ENCODE measurements at places on chromosomes 7 and 10. TPM values are rescaled to one million over a fixed set of nuclear protein-coding genes. Genes with fewer than 3 reads are reported as not detected.

- no peak for DNase-seq
Observed at GRCh38 chr10:49029666-49030065, 85.7 kb downstream of the VSTM4 start.

GRCh38 chr7:70044064-70044463 lies 445.8 kb downstream of the AUTS2 start:
- DNase-seq = no peak

The OR6B1 gene
- not detected for total RNA-seq

GRCh38 chr7:28999427-28999826 lies 41.3 kb upstream of the TRIL start:
- DNase-seq = no peak

DNA sequence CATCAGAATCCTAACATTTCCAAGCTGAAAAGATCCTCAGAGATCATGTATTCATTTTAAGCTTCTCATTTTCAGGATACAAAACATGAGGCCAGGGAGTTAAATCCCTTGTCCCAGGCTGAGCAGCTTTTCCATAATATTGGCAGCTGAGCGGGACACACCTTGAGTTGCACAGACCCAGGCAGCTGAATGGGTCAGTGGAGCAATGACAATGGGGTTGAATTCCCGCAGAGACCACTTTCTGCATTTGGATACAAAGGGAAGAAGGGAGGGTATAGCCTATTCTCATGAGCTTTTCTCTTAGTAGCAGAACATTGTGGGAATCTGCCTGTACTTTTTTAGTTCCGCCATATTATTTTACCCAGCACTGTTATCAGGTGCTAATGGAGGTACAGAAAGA lies 49.5 kb downstream of the PRR15 start:
- no peak for DNase-seq

DNA sequence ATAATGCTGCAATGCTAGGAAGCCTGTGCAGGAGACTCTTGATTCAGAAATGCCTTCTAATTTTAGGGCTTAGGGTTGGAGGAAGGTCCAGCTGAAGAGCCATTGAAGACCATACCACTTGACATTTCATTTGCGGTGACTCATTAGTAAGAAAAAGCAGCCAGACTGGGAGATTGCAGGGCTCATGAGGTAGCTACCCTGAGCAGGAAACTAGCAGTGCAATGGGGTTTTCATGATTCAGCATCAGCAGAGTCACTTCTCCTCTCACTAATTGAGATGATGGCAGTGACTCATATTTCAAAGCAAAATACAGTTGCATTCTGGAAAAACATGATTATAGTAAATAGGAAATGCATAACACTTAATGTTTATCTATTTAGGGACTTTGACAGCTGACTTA lies 434.1 kb downstream of the DNAJB9 start:
- DNase-seq = no peak

DNA sequence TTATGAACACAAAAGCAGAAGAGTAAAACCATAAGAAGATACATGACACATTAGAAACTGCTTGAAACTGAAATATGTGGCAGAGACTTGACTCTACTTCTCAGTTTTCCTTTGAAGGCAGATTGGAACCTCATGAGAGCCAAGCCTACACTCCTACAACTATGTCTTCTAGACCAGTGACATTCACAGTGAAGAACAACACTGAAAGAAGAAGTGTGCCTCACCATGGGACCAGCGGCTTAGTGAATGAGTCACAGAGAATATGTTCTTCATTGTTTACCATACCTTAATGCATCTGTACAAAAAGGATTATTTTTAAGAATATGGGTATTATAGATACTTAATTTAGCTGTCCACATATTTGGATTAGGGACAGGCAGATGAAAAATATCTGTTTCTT lies 248.3 kb downstream of the CDC14C start:
- DNase-seq = no peak

The EVX1 gene
- total RNA-seq = not detected

DNA sequence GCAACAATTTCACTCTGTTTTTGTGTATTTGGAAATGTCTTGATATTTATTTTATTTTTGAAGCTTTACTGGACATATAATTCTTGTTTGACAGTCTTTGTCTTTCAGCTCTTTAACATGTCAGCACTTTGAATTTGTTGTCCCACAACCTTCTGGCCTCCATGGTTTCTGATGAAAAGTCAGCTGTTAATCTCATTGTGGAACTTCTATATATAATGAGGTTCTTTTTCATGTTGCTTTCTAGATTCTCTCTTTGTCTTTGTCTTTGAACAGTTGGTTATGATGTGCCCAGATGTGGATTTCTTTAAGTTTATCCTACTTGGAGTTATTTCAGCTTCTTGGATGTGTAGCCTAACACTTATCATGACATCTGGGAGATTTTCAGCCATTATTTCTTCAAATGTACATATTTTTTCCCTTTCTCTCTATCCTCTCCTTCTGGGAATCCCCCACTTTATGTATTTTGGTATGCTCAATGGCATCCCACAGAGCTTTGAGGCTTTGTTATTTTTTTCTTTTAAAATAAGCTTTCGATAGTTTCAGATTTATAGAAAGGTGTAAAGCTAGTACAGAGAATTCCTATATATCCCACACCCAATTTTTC lies 9.5 kb upstream of the LMTK2 start:
- DNase-seq = no peak

GRCh38 chr10:94213980-94214379 lies 148.8 kb downstream of the NOC3L start:
- no peak for DNase-seq

GRCh38 chr10:71547876-71548846 lies 151.4 kb downstream of the CDH23 start:
- DNase-seq = no peak

DNA sequence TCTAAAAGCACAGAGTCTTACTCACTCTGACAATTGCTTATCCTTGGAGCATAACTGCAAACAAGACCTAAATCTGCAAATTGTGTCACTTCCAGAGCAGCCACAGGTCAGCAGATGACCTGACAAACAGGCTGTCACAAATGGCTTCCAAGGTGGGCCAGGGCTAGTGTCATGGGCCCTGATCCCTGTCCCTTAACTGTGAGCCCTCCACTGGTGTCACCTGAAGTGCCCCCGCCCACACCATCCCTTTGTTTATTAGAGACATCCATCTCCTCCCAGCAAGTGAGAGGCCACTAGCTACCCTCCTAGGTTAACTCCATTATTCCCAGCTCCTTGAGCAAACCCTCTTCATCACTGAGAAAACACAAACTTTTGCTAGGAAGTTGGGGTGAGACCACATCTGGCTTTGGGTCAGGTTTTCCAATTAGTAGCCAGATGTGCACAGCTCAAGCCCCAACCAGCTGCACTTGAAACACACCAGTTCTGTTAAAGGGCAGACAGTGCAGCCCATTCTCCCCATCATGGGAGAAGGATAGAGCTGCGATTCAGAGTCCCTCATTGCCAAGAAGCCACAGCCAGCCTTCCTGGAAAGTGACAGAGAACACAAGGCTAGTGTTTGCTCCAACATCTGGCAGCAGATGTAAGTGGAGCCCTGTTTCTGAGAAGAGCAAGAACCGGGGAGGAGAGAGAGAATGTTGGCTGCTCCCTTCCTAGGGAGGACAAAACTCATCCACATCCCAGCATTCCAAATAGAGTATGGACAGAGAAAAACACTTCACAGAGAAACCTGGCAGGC lies 75.7 kb upstream of the NANOS1 start:
- no peak for DNase-seq

- no peak for DNase-seq
Observed at GRCh38 chr7:127838816-127839415, 186.9 kb downstream of the SND1 start.

- no peak for DNase-seq
Observed at GRCh38 chr7:139924461-139924860, 95.4 kb downstream of the TBXAS1 start.

The ATG9B gene
- not detected for total RNA-seq

DNA sequence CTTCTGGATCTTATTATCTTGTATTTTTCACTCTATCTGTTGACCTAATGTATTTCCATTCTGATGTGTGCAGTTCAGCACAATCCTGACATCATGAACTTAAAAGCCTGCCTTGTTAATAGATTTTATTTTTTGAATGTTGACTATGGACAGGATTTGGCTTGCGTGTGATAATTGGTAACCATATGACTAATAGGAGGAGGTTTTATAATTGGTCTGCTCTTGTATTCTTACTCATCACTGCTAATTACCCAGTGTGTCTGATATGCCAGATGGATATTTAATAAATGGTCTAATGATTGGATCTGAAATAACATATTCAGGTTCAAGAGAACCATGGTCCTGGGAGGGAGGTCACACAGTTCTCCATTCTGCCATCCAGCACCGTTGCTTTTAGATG lies 45.9 kb downstream of the MTURN start:
- no peak for DNase-seq

- DNase-seq = peak; percentile 79
Observed at GRCh38 chr7:138338361-138338760, 121.7 kb upstream of the TRIM24 start.

DNA sequence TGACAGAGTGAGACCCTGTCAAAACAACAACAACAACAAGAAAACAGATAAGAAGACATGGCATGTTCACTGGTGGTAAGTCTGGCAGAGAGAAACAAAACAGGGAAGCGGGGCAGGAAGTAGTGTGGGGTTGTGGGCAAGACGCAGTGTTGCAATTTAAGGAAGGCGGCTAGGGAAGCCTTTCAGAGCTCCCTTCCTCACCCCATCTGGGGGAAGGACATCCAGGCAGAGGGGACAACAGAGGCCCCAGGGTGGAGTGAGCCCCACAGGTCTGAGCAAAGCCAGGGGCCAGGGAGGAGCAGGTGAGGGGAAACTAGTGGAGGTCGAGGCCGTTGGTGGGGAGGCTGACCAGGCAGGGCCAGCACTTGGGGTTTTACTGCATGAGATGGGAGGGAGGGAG lies 16.8 kb downstream of the LAT2 start:
- DNase-seq = no peak

The NEUROD6 gene
- not detected for total RNA-seq

DNA sequence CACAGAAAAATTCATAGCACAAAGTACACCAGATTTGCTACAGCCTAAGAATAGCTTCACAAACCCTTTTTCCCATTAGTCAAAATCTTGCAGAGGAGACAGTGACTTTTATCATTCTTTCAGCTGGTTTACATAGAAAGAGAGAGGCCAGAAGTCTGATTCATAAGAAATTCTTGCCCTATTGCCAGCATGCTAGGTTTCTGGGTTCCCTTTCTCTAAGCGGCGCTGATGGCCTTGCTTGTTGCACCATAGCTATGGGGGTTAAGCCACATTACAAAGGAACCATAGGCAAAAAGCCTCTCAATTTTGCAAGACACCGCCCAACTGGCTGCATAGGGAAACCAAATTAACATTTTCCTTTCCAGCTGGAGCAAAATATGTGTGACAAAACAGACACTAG lies 87.4 kb downstream of the ZNF467 start:
- DNase-seq = peak; percentile 43

DNA sequence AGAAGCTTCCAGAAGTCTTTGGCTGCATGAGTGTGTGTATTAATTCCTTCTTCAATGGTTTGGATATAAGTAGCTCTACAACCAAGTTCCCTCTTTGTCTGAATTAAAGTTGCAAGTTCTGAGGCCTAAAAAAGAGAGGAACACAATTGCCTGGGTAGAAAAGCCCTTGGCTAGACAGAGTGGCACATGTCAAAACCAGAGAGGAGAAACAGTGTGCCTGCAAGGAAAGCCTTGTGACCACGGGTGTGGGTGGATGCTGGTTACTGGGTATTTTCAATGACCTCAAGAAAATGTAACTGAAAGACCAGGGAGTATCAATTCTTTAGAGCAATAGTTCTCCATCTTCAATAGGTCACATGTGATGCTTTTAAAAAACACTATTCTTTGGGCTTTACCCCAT lies 148.3 kb downstream of the SVIL start:
- DNase-seq = no peak

DNA sequence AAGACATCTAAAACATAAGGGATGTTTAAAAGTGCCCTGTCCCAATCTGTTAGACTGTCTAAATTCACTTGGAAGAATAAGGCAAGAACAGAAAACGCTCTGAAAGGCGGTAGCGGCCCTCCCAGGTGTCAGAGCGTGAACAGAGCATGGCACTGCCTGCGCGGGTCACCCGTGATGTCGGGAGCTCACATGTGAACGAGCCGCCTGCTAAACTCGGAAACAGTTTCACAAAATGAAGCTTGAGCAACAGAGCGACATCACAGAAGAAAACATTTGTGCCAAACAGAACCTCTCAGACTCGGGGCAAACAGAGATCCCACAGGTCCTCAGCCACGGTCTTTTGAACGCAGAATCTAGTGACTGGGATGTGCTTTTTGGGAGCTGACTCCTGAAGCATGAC lies 12.8 kb downstream of the BRI3 start:
- DNase-seq = no peak

The HKDC1 gene
- not detected for total RNA-seq

The TMEM243 gene
- 12.9 TPM for total RNA-seq

DNA sequence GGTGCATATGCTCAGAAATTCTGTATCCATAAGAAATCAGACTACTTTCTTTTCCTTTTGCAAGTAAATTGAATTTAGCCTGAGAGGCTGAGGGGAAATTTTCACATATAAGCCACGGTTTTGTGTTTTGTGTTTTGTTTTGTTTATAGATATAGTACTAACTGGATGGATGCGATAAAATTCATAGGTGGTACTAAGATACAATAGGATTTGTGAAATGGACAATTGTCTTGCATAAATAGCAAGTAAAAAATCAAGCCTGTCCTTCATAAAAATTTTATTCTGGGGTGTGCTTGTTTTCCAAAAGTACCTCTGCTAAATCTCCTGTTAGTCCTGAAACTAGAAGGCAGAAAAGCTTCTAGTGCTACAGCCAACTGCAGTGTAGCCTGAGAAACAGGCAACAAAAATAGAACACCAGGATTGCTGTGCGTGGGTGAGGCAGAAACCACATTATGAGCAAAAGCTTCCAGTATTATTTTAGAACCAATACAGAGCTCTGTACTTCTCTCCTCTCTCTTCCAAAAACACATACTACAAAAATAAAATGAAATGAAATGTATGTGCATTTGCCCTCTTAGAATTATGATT lies 634 bp upstream of the HDAC9 start:
- peak; percentile 21 for DNase-seq

- DNase-seq = no peak
Observed at GRCh38 chr7:27182861-27183681, 2.0 kb downstream of the HOXA11 start.

- no peak for DNase-seq
Observed at GRCh38 chr10:69726850-69727249, 74.9 kb upstream of the COL13A1 start.

Measured in MG63 (cell line).